ENCODE measurements at places on chromosomes 7 and 10.

DNA sequence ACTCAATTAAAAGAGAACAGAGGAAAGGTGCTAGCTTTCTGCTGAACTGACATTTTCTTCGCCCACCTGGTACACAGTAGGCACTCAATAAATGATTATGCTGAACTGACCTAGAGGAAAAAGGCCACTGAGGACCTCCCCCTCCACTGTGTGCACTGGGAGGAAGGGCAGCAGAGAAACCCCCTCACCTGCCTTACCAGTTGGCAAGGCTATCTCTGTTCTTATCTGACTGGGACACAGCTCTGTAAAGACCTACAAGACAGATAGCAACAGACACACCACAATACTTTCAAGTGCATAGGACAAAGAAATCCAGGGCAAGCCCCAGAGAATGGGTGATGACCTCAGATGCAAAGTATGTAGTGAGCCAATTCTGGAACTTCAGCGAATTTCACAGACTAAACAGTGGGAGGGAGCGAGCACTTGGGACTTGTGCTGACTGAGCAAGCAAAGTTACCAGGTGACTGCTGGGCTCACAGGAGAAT, 30.4 kb downstream of the PDLIM1 start:
- peak; percentile 92 for DNase-seq

DNA sequence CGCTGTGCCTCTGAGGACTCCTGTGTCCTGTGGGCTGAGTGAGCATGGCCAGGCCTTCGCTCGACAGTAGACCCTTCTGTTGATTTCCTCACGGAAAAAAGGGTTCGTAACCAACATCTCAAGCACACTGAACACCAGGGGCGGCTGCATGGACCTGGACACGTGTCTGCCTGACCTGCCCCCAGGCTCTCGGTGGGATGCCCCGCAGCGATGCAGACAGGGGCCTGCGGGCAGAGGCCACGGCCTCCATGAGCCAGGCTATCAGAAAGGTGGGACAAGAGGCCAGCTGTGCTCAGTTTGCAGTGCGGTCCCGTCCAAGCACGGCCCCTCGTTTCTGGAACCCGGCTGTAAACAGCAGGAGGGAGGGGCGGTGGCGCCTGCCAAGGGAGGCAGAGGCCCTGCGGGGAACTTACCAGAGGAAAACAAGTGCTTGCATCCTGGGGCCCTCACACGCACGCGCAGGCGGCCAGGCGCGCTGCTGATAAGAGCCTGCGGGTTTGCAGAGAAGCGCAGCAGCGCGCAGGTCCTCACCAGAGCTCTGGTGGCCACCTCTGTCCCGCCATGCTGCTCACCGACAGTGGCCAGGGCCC, 10.6 kb downstream of the GPR146 start:
- no peak for DNase-seq

DNA sequence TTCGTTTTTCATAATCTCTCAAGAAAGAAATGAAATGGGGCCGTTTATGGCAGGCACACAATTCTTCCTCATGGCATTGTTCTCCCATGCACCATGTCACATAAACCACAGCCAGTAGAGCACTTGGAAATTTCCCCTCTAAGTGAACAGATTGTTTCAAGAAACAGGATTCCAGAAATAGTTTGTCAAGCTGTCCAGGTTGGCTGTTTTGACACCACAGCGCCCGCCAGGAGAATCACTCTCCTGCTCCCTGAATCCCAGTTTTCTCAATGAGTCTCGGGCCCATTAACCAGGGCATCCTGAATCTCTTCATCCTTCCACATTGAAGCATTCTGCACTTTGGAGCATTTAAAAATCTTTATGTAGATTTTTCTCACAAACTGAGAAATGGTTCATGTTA, 172.2 kb upstream of the NEBL start:
- no peak for DNase-seq

GRCh38 chr7:28301148-28301641, 111.1 kb upstream of the CREB5 start:
- DNase-seq = no peak

GRCh38 chr7:135121868-135122267, 26.0 kb upstream of the TMEM140 start:
- no peak for DNase-seq

GRCh38 chr10:7243873-7244272, 167.0 kb downstream of the SFMBT2 start:
- no peak for DNase-seq

DNA sequence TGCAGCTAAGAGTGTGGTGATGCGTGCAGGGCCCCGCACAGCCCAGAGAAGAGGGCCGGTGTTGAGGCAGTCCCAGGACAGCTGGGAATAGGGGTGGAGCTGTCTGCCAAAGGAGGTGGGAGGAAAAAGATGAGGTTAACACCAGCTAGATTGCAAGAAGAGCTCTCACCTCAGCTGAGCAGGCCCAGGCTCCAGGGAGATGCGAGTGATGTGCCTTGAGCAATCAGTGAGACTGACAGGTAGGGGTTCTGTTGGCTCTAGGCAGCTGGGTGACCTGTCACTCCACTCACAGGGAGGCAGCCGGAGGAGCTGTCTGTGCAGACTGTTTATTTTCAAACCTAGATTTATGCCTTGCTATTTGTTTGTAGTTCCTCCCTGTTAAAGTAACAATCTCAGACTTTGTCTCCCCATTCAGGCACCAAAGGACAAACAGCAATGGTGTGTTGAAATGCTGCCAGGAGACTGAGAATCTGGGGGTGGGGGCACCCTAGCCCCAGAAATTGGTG, 205.1 kb upstream of the CXCL12 start:
- no peak for DNase-seq

Data from kidney glomerular epithelial cell (primary cell).